ENCODE measurements at places on chromosomes 13 and 19.
A peak's percentile ranks its signal among the peaks of the same experiment; 100 is the strongest.

DNA sequence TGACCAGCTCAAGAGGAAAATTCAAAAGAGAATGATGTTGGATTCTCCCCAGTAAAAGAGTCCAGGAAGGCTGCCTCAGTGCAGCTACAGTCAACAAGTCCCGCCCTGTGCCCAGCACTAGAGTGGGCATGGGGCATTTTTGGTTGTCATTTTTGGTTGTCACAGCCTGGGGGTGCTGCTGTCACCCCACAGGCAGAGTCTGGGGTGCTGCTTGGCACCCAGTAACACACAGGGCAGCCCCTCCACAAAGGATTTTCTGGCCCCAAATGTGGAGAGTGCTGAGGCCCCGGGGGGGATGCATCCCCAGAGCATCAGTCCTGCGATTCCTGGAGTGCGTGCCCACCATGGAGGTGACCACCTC lies 28.2 kb upstream of the TMEM255B start:
- no peak for DNase-seq

- no peak for DNase-seq
These were observed 96.3 kb upstream of the GPR183 start for GRCh38 chr13:99403458-99403971.

DNA sequence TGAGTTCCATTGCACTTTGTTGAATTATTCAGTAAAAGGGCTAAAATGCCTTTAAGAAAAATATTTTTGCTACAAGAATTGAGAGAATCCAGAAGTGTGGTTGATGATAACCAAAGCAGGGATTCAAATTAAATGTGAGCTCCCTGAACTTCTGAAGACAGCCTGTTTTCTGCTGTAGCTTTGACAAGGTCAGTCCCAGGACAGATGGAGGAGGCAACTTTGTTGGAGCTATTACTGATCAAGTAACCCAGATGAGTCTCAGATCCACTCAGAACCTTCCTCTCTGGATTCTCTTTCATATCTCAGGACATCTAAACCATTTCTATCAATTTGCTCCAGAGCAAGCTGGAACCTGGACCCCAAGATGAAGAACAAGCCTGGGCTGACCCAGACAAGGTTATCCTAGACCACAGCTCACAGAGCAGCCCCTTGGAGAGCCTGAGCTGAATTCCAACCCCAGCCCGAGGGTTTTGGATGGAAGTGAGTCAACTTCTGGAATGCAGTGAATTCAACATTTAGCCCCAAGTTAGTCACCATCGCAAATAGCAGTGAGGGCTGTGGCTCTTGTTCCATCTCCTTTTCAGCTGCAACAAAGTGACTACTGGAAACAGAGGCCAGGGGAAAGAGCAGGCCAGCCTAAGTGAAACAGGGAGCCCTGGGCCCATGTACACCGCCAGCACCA lies 137.8 kb upstream of the TSC22D1 start:
- no peak for DNase-seq

DNA sequence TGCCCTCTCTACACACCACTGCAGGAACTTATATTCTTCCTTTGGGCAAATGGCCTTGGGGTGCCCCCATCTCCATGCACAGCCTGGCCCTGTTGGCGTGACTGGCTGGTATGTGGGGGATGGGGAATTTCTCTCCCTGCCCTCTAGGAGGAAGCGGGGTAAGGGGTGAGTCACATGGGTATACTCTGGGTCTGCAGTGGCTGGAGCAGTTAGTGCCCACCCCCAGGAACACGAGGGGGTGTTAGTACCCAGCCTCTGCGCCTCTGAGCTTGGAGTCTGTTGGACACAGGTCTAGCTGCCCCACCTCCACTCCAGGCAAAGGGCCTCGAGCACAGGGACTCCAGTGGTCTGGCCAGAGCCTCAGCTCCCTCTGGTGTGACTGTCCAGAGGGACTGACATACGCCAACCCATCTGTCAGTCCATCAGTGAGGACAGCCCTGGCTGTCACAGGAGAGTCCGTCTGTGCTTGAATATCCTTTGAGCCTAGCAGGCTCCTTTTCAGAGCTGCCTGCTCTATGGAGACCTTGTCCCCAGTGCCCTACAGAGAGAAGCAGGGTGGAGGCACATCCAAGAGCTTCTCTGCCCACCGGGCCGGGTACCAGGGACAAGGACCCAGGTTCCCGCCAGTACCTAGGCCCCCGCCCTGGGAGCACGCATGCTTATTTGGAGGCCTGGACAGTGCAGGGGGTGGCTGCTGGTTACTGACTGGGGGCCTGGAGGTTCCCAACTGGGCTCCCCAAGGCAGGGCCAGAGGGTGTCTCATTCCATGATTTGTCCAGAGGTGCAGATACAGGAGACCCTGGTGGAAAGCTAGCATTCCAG lies 66.6 kb downstream of the CHST8 start:
- DNase-seq: no peak

- DNase-seq: no peak
These were observed 256.4 kb upstream of the SOX21 start for GRCh38 chr13:94968757-94969086.

- no peak for DNase-seq
These were observed 18.2 kb upstream of the DCUN1D2 start for GRCh38 chr13:113508521-113509254.

DNA sequence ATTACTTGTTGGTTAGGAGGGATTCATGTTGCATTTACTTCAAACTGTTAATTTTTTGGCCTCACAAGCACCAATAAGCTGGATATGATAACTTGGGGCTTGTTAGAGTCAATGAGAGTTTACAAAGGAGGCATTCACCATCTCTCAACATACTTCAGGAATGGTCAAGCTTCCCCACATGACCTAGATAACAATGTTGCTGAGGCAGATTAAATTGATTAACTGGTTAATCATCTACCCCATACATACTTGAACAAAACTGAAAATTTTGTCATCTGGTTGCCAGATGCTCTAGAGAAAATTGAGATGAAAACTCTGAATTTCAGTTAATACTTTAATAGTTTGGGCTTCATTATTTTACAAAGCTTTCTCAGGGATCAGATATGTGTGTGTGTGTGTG lies 43.0 kb upstream of the UBL3 start:
- DNase-seq: no peak

DNA sequence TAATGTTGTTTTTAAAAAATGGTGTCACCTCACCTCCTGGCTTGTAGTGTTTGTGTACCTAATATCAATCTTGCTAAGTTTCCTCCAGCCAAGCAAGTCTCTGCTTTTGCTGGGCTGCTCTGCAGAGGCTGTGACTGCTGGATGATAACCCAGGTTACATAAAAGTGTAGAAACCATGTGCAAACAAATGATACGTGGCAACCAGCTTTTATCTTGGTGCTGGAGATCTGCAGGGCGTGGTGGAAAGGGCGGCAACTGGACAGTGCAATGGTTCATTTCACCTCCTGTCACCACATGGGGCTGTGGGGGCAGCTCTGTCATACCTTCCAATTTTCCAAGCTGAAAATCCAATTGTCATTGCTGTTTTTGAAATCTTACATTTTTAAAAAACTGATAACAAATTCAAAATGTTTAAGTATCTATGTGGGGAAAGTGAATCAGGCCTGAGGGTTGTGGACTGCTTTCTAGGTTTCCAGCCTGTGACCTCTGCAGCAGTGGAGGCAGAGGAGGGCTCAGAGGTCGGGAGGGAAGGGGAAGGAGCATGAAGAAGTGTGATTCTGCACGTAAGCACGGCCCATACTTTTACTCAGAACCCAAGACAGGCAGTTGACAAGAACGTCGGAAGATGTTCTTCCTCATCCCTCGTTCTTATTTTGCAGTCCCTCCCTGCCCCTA lies 9.7 kb downstream of the GPR42 start:
- DNase-seq: peak; percentile 44

- no peak for DNase-seq
These were observed 69.1 kb upstream of the WASF3 start for GRCh38 chr13:26488236-26489003.

GRCh38 chr19:17406046-17406886 lies 836 bp upstream of the BST2 start:
- no peak for DNase-seq

DNA sequence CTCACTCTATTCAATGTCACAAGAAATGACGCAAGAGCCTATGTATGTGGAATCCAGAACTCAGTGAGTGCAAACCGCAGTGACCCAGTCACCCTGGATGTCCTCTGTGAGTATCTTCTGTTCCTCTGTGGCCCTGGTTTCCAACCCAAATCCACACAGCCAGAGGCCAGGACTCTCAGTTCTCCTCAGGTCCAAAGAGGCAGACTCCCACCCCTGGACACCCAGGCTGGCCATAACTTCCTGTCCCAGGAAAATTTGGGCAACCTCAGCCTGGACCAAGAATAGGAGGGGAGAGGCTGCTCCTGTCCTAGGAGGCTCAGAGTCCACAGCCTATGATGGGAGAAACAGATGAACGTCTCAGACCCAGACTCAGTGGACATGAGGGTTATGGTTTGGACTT lies 11.7 kb downstream of the CEACAM5 start:
- no peak for DNase-seq

DNA sequence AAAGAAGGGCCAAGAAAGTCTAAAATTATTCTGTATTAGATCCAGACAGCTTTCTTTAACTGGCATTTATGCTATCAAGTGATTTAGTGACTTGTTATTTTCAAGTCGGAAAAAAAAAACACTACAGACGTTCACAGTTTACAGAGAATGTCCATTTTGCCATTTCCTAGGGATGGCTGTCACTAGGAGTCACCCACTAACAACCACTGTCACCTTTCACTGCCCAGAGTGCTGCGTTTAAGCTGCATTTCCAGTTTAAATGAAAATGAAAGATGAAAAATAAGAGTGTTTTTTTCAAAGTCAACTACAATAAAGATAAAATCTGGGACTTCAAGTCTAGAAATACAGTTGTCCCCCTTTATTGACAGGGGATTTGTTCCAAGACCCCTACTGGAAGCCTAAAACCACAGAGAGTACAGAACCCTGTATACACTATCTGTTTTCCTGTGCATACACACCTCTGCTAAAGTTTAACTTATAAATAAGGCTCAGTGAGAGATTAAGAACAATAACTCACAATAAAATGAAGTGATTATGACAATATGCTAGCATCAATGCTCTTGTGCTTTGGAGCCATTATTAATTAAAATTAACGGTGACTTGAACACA lies 112.5 kb downstream of the SACS start:
- DNase-seq: no peak

- no peak for DNase-seq
These were observed 286.1 kb downstream of the KCTD12 start for GRCh38 chr13:76600081-76600480.

GRCh38 chr19:29804493-29804892 lies 7.3 kb upstream of the CCNE1 start:
- DNase-seq: no peak

- DNase-seq: no peak
These were observed 167.2 kb downstream of the FGF14 start for GRCh38 chr13:102234618-102235017.

DNA sequence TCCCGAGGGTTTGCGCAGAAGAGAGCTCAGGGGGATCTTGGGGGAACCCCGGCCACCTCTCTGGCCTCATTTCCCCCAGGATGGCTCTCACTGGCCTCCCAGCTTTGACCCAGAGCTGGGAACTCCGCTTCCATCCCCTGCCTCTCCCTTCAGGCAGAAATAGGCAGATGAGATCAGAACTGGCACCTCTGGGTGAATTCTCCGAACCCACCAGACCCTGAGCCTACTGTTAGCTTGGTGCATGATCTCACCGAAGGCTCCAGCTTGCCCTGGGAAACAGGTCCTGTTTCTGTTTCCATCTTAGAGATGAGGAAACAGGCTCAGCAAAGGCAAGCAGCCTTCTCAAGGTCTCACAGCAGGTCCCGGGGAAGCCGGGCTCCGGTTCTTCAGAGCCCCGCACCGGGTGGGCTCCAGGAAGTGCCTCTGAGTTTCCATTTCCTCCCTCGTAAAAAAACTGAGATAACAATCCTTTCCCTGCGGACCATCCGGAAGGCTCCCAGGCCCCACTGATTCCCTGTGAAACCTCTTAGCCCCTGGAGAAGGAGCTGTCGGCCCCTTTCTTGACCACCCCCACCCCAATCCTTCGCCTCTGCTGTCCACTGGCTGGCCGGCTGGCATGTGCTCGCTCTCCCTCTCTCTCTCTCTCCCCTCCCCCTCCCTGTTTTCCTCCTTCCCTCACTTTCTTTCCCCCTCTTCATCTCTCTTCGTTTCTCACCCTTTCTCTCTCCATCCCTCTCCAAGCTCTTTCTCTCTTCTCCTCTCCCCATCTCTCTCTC lies 2.1 kb downstream of the NECTIN2 start:
- DNase-seq: no peak

GRCh38 chr13:33751151-33751550 lies 66.8 kb upstream of the RFC3 start:
- DNase-seq: no peak

DNA sequence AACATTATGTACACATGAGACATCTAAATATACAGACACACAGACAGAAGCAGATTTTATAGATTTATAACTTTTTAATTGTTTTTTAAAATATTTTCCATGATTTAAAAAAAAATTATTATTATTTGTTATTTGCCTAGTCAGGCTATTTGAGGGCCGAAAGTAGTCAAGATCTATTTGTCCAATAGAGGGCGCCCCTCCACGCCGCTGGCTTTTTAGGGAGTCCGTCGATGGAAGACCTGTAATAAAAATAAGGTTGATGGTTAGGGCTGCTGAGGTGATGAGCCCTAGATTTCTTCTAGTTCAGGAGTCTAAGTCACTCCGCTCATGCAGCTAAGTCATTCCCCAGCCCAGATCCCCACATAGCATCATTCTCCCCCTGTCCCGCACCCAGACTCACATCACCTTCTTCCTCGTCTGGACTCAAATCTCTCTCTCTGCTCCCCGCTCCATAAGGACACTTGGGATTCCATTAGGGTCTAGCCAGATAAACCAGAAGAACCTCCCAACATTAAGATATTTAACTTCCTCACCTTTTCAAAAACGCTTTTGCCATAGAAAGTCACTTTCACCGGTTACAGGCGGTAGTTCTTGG lies 33.9 kb upstream of the CEACAM21 start:
- no peak for DNase-seq

- DNase-seq: no peak
These were observed 1.2 kb downstream of the HAUS8 start for GRCh38 chr19:17073869-17074633.

DNA sequence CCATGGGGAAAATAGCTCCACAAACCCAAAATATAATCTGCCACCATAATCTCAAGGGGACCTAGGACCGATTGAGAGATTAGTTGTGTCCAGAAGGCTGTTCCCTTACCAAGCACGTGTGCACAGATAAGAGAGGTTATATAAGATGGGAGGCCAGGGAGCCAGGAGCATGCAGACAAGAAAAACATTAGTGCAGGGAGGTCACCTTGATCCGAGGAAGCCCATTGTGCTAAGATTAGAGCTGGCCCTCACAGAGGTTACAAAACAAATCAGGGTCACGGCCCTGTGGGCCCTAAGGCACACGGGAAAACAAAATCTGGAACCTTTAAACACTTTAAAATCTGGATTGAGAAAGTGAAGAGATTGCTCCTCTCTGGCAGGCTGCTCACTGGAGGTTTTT lies 37.7 kb downstream of the RGCC start:
- DNase-seq: no peak

GRCh38 chr19:18972301-18972811 lies 31.3 kb upstream of the HOMER3 start:
- DNase-seq: no peak

- DNase-seq: no peak
These were observed 3.3 kb downstream of the GZMM start for GRCh38 chr19:547117-547516.

Measured in liver (tissue), 10 donors.